H9 (cell line): ENCODE measurements at places on chromosomes 7 and 10. TPM values are rescaled to one million over a fixed set of nuclear protein-coding genes. Genes with fewer than 3 reads are reported as not detected.

- DNase-seq, result peak; percentile 17
Observed at GRCh38 chr10:129761197-129761972, 202.7 kb downstream of the EBF3 start.

The SSMEM1 gene
- not detected in 2 replicates for total RNA-seq

The ZNF117 gene
- total RNA-seq, result 11.6 and 13.6 TPM in 2 replicates

The PAPOLB gene
- 0.04 and 0.13 TPM in 2 replicates for total RNA-seq

DNA sequence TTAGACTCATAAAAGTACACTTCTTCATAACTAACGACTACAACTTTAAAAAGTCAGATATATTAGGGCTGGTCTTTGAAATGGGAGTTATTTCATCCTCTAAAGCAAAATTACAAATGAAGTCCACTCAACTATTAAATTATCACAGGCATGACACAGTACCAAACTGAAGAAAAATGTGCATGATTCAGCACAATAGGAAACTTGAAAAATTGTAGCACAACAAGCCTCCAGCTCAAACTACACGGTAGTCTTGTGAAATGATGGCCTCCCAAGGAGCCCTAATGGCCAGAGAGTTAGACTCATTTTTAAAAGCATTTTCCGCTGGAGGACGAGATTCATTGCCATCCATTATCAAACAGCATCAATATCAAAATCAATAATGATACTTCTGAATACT lies 76.4 kb downstream of the MAGI2 start:
- no peak for DNase-seq

DNA sequence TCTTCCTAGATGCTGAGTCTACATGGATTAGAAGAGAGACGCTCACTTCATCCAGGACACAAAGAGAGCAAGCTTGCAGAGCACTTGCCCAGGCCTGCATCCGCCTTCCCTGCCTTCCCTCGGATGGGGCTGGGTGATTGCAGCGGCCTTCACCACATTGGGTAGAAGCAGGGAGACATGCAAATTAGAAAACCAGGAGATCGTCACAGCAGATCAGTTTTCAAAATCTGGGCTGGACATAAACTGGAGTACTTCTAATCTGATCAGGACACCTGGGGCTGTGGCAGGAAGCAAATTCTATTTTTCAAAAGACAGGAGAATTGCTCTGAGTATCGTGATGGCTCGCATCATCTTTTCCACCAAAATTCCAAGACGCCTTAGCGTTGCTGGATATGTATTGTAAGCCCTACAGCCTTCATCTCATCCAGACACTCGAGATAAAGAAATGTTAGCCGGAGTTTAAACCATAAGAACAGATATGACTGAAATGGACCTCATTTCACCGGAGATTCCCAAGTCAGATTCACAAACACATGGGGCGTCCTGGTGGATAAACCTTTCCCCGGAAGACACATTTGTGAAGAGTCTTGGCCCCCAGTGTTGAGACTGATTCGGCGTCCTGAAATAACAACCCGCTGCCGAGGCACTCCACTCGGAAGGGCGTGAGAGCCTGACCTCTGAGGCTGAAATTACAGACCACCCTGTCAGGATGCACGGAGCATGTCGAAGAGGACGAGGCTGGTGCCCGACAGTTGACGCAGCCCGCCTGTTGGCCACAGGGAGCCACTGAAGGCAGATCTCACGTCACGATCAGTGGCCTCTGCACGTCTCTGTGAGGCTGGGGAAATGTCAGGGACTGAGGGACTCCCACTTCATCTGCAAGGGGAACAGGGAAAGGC lies 91.2 kb upstream of the PARD3 start:
- DNase-seq, result peak; percentile 74

DNA sequence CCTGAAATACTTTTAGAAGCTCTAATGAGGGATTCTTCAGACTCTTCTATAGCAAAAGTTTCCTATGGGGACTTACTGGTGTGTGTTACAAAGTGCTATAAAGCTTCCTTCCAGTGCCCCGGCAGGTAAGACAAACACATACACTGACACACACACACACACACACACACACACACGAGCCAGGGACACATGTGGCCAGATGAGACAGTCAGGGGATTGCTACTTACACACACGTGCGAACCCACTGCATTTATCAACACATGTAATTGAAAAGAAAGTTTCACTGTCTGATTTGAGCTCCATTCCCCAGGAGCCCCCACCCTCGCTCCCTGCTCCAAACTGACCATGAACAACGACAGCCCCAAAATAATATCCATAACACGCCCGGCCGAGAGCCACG lies 119.8 kb downstream of the PRPF18 start:
- DNase-seq, result no peak

The DGKB gene
- 0.26 and 0.33 TPM in 2 replicates for total RNA-seq

DNA sequence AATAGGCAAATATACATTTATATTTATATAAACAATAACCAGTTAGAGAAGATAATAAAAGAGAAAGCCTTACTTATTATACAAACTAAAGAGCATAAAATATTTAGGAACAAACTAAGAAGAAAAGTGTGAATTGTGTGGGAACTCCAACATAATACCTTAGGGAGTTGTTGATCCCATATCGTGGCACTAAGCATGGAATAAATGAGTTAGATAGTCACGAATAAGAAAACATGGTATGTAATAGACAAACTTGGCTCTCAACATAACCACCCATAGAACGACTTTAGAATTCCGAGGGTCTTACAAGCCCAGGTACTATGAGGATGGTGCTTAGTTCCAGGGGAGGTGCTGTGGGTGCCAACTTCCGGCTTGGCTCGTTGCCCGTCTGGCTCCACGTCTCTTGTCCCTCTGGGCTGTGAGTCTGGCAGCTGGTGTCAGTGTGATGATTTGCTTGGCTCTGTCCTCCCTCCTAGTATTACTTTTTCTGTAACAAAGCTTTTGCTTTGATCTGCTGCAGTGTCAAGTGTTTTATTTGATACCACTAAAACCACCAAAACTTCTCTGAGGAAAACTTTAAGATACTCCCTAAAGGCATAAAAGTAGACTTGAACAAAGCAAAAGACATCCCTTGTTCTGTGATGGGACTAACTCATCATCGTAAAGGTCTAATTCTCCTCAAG lies 9.5 kb upstream of the RBM20 start:
- DNase-seq, result no peak

The NUDT13 gene
- 1.5 and 1.6 TPM in 2 replicates for total RNA-seq

- no peak for DNase-seq
Observed at GRCh38 chr7:16543456-16543855, 16.8 kb downstream of the LRRC72 start.

- no peak for DNase-seq
Observed at GRCh38 chr7:106367018-106367420, 82.2 kb upstream of the NAMPT start.

GRCh38 chr10:70255329-70256299 lies 22.4 kb upstream of the PPA1 start:
- DNase-seq, result peak; percentile 35
